ELR (cell line): ENCODE measurements at places on chromosomes 3 and 15.

- DNase-seq = peak; percentile 16
Observed at GRCh38 chr3:44510000-44510368, 32.5 kb upstream of the ZNF445 start.

DNA sequence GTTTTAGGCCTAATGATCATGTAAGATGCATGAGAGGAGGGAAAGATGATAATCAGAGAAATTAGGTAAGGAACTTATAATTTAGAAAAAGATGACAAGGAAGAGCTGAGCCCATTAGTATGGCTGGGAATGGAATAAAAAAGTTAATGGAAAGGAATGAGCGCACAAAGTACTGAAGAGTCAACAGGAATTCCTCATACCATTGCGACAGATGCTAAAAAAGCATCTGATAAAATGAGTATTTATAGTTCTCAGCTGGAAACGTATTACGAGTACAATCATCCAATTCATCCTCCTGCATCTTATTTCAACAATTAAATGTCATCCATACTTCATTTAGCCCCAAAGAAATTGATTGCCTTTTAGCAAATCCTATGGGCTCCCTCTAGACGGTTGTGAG, 58.9 kb downstream of the TMCC1 start:
- DNase-seq = no peak

DNA sequence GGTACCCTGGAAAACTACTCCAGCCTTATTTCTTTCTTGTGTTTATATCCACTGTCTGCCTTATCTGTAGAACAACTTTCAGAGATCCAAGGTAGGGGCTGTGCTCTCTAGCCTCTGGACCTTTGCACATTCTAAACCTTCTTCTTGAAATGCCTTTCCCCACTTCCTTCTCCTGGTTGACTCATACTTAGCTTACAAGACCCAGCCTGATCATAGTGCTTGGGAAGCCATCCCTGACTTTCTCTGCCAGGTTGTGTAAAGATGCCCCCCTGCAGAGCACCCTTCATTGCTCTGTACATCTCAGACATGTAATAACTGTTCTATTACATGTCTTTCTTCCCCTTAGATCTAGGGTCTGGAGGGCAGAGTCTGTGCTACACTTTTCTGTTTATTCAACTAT, 50.1 kb downstream of the PPM1L start:
- no peak for DNase-seq

DNA sequence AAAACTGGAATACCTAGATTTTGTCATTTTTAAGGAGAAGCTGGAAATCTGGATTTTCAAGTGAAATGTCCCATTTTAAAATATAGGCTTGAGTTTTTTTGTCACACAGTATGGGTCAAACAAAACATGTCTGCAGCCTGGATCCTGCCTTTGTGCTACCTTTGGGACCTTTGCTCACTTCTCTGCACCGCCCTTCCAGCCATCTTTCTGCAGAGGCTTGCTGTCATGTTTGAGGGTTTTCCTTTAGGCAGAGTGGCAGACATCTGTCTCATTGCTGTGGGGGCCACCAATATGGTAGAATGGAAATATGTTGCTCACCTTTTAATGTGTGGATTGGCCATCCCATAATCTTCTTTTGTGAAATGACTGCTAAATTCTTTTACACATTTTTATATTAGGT, 136.3 kb downstream of the EEFSEC start:
- DNase-seq = no peak

- no peak for DNase-seq
Observed at GRCh38 chr3:117565777-117566176, 856.2 kb downstream of the TUSC7 start.
